ENCODE measurements at places on chromosomes 2 and 18. TPM values are rescaled to one million over a fixed set of nuclear protein-coding genes. Genes with fewer than 3 reads are reported as not detected.

The EHD3 gene
- 9.8 TPM for total RNA-seq

The UGT1A5 gene
- not detected for total RNA-seq

The ASPRV1 gene
- total RNA-seq = 1.1 TPM

DNA sequence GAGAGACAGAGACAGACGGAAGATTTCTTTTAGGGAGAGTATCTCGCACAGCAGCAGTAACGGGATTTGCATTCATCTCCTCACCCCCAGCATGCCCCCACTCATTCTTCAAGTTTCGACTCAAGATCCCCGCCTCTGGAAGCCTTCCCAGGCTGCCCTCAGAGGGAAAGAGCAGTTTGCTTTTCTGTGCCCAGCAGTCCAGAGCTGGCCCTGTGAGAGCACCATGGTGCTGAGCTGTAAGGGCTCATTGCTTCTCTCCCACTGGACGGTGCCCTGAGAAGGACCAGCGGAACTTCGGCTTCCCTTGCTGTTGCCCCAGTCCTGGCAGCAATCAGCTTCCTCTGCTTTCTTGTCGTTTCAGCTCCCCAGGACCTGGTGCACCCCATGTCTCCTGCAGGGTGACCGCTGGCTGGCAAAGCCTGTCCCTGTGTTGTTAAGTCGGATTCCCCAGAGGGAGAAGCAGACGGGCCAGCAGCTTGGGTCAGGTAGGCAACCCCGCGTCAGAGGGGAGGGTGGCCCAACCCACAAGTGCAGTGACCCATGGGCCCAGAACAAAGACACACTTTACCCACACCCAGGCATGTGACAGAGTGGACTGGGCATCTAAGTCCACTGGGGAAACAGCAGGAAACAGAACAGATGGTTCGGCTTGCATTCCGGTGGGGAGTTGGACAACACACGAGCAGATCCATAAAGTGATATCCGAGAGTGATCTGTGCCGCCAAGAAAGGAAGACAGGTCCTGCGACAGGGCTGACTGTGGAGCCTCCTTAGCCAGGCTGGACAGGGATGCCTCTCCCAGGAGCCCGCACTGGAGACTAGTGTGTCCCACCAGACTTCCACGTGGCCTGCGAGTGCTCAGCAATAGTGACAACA, 36.6 kb downstream of the TMEM177 start:
- DNase-seq = no peak

DNA sequence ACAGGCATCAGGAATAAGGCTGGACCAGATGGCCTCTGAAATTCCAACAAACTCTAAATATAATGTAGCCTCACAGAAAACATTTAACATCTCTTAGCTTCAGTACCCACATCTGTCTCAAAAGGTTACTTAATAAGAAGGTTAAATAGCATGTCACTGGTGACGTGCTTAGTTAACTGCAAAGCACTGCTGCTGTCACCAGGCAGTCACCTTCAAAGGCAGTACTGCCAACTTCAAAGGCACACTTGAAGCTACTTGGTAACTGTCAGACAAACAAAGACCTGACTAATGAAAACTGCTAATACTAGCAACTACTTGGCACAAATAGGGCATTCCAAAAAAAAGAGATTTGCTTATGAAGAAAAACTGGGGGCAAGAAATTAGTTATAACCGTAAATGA, 36.2 kb downstream of the EPG5 start:
- no peak for DNase-seq

- no peak for DNase-seq
Measured at GRCh38 chr2:176774766-176775451, 437.7 kb upstream of the HNRNPA3 start.

All from WTC11 (cell line).